CD8-positive, alpha-beta memory T cell (primary cell): ENCODE measurements at places on chromosomes 7 and 10.
A peak's percentile ranks its signal among the peaks of the same experiment; 100 is the strongest.

- no peak for DNase-seq
These were observed 191.2 kb downstream of the PLXDC2 start for GRCh38 chr10:20007426-20007825.

GRCh38 chr7:31093282-31093681 is 41.2 kb downstream of the ADCYAP1R1 start:
- no peak for DNase-seq

DNA sequence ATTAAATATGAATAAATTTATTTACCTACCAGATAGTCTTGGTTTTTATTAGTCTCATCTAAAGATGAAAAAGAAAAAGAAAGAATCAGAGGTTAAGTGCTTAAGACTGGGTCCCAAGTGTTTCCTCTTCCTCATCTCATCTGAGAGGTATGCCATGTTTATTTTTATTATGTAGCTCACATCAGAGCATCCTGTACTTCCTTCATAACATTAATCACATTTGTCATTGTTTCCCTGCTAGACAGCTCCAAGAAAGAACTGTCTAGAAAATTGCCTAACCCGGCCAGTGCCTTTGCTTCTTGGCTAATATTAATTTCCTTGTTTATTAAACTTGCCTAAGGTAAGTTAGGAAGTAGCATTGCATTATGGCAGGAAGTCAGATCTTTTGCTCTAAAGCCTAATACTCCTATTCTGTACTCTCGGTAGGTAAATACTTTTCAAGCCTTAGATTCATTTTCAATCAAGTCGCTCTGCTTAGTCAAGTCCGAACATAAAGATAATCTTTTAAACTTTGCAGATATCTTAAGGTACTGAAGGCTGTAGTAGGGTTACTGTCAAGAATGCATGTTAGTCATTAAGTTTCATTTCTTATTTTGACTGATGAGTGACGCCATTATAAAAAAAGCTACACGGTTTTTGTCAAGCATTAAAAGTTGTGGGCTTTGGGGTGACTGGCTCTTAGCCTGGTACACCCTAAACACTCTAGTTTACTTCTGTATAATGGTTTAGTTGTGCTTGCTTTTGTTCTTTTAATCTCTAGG is 47.4 kb downstream of the ZMYND11 start:
- DNase-seq = no peak

GRCh38 chr10:78349165-78349516 is 315.5 kb downstream of the RPS24 start:
- no peak for DNase-seq

DNA sequence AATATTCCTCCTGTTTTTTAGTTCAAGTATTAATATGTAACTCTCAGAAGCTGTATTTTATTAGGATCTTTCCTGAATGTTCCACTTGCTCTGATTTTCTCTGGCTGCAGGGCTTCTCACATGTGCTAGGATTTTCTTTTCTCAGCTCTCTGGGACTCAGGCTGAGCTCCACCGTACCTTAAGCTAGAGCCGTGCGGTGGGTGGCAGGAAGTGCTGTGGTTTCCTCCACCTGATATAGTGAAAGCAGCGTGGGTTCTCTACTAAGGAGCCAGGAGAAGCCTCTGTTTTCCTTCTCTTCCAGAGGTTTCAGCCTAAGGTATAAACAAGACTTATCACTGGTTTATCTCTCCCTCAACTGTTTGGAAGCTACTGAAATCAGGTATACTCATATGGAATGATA is 433.6 kb downstream of the NRG3 start:
- no peak for DNase-seq

DNA sequence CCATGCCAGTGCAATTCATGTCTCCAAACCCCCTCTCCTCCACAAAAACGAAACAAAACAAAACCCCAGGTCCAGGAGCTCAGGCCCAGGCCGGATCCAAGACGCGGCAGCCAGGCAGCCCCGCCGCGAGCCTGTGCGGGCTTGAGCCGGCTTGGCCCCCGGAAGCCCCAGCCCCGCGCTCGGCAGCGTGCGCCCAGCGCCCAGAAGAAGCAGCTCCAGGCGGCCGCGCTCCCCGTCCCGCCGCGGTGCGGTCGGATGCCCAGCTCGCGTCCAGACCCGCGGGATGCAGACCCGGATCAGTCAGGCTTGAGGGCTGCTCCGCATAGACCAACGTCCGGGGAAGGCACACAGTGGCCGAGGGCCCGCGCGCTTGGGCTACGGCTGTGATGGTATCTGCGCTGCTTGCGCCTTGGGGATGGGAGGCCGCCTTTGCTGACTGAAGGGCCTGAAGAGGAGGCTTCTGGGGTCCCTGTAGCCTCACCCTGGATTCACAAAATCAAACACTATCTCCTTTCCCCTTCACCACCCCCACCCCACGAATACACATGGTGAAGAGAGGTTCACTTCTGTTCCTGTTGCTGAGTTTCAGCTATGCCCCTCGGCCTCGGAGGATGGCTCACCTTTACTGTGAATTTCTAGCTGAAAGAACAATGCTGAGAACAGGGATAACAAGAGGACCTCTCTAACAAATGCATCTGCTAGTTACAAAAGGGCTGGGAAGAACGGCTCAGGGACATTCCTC is 79.9 kb upstream of the EN2 start:
- DNase-seq = no peak

- DNase-seq = no peak
These were observed 60.1 kb upstream of the NFE2L3 start for GRCh38 chr7:26091933-26092332.

DNA sequence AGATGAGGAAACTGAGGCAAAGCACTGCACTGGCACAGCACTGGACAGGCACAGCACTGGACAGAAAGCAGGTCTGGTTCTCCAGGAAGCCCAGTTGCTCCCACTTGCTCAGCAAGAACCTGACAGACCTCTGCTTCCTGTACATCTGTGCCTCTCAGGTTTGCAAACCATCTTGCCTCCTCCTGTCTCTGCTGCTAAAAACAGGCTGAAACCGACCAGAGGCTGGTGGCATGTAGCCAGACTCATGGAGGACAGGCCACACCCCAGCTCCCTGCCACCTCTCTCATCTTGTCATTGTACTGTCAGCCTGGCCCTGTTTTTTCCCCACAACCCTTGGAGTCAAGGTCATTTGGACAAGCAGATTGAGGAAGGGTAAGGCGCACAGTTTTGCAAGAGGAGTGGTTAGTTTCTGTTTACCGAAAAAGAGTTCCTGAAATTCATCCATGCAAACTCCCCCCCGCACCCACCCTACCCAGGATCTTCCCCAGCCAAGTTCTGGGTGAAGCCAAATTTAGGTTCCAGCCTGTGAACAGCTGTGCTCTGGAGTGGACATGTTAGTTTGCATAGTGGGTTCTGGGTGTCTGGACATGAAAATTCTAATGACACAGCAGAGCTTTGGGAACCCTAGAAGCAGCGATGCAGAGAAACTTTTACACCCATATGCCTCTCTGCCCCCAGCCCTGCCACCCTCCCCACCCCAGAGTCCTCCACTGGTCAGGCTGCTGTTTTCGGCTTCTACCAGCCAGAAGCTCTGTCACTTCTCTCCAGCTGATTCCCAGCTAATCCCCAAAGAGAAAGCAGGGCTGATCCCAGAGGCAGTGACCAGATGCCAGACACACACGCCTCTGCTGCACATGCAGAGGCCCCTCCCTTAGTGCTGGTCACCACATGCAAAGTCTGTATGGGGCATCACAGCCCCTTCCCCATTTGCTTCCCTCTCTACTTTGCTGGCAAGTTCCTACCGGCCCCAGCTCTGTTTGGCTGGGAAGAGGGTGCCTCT is 8.5 kb upstream of the C10orf105 start:
- peak; percentile 65 for DNase-seq

DNA sequence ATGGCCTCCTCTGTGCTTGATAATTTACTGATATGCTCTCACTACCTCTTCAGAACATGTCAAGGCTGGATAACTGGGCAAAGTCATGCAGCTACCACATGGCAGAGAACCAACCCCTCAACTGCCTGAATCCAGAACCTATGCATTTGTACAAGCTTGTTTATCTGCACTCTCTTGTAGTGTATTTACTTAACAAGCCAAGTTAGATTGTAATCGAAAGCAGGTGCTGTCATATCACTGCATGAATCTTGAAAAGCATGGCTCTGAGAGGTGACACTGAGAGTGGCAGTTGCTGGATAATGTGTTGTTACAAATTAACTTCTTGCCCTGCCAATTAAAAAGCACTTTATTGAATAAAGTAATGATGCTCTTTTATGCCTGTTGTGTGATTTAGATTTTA is 588.6 kb downstream of the NRG3 start:
- no peak for DNase-seq

DNA sequence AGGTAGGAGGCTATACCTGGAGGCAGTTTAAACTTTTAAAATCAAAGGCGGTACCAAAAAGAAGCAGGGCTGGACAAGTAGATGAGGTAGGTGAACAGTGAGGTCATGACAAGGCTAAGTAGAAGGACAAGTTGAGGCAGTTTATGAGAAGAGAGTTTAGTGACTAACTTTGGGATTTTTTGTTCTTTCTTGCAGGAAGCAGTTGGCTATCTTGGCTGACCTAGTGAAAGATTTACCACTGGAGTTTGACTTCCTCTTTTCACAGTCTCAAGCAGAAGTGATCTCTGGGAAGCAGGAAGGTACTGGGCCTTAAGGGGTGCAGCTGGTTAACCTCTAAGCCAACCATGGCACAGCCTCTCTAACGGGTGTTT is 26.3 kb downstream of the ENTPD7 start:
- DNase-seq = no peak

GRCh38 chr7:120949393-120949911 is 1.1 kb upstream of the ING3 start:
- DNase-seq = no peak

DNA sequence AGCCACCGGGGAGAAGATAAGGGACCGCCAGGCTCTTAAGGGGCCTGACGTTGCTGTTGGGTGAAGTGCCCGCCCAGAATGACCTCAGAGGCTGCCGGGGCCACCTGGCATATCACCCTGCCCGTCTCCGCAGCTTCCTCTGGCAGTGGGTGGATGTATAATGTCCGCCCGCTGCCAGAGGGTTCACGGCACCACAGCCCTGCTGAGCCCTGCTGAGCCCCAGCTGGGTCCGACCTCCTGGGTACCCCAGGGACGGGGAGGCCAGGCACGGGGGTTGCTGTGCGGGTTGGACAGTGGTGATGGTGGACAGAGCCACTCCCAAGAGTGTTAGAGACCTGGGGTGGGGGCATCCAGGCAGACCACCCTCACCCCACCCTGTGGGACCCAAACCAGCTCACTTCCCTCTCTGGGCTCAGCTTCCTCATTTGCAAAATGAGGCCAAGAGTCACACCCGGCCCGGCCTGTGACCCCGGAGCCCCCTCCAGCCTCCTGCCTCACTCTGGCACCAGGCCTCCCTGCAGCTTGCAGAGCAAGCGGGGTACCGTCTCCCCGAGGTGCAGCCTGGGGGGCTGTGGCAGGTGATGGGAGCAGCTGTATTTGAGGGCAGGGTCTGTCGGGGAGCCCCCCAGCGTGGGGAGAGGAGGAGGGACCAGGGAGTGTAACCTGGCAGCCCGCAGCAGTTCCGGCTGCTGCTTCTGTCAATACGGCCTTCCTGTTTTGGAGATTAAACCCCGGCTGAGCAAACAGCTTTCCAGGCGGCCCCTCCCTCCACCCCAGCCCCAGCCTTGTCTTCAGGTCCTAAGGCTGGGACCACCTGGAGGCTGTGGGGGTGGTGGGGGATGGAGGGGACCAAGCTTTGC is 8.4 kb upstream of the LFNG start:
- no peak for DNase-seq

- no peak for DNase-seq
These were observed 2.1 kb upstream of the FAM3C start for GRCh38 chr7:121398246-121398645.

- no peak for DNase-seq
These were observed 2.7 kb downstream of the LRRC20 start for GRCh38 chr10:70379581-70380176.

DNA sequence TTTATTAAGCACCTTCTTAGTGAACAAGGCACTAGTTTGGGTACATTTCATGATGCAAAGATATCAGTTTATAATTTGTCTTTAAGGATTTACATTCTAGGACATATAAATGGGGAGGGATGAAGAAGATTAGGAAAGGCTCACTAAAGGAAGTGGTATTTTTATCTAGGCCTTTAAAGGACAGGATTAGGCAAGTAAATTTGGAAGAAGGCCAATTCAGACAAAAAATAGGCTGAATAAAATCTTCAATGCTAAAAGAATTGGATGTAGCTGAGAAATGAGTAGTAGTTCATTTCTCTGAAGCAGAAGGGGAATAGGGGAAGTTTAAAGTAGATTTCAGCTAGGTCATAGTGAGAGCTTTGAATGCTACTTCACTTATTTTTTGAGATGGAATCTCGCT is 4.8 kb upstream of the FAM24B start:
- DNase-seq = no peak

- DNase-seq = no peak
These were observed 3.9 kb downstream of the GDF10 start for GRCh38 chr10:47303866-47304265.

DNA sequence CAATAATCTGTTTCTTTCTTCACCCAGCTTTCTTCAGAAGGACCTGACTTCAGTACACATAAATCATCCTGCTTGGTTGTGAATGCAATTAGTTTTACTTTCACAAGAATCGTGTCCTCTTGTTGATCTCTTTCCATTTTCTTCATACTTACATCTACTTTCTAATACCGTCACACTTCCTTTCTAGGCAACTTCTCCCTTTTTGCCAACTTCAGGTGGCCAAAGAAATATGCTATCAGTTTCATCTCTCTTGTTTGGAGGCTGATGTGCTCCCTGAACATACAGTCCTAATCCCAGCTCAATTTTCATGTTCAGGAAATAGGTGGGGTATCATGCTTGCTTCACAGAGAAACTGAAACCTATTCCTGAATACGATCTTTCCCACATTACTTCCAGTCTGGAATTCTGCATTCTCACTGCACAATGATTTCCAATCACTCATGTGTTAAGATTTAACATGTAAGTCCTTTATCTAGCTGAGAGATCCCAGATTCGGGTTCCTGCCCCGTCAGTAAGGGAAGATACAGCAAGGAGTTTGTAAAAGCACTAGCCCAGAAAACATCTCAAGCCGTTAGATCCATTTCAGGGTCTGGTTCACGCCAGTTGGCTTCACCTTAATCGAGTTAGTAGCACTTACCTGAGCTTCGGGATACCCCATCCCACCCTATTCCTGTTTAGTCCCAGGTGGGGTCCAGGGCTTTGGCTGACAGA is 994 bp downstream of the SLC25A28 start:
- DNase-seq = no peak

- no peak for DNase-seq
These were observed 190.0 kb downstream of the CFTR start for GRCh38 chr7:117669818-117670217.

DNA sequence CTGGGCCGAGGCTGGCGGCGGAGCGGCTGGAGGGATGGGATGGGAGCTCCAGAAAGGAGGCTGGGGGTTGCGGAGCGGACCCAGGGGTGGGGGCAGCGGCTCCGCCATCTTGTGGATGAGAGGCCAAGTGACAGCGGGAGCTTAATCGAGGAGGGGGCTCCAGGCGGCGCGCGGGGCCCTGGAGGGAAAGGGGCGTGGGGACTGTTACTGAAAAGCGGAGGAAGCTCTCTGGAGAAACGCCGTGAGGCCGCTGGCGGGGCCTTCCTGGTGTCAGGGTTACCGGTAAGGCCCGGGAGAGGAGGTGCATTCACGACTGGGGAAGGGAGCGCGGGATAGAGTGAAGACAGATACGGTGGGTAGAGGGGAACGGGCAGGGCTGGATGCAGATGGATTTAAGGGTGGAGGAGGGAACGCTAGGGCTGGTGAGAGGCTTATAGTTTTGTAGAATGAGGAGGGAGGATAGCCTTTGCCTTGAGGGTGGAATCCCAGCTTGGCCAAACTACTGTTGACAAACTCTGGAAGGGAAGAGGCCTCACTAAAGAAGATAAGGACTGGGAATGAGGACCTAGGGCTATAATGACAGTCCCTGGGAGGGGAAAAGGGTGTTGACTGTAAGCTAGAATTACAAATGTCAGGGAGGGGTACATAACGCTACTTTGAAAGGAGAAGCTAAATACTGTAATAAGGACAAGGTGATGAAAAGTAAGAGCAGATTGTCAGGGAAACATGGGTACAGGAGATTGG is 535 bp downstream of the BTRC start:
- DNase-seq = peak; percentile 9
